Stimulated activated CD8-positive, alpha-beta memory T cell treated with anti-CD3 and anti-CD28 coated beads, Interleukin-15, amount 100 ng/mL, for 24 hours (primary cell): ENCODE measurements at places on chromosomes 7 and 10.

DNA sequence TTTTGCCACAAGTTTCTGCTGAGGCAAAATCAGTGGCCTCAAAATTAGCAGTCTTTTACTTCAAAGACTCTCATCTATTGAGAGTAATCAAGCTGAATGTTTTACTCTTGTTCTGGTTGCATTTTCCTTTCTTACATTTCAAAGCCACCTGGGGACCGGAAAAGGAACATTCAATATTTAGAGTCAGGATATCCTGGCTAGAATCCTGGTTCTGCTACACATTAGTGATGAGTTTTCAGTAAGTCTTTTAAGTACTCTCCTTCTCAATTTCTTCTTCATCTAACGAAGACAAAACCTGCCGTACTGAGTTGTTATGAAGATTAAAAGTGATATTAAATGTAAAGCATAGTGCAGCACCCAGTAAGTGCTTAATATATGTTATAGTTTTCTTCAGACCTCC is 52.5 kb downstream of the LAMB4 start:
- DNase-seq = no peak

GRCh38 chr7:132654150-132654549 is 77.9 kb upstream of the PLXNA4 start:
- DNase-seq = no peak

- DNase-seq = no peak
Measured at GRCh38 chr7:67463983-67464382, 467.4 kb downstream of the TYW1 start.

- no peak for DNase-seq
Measured at GRCh38 chr10:112335111-112335867, 38.6 kb upstream of the ACSL5 start.

DNA sequence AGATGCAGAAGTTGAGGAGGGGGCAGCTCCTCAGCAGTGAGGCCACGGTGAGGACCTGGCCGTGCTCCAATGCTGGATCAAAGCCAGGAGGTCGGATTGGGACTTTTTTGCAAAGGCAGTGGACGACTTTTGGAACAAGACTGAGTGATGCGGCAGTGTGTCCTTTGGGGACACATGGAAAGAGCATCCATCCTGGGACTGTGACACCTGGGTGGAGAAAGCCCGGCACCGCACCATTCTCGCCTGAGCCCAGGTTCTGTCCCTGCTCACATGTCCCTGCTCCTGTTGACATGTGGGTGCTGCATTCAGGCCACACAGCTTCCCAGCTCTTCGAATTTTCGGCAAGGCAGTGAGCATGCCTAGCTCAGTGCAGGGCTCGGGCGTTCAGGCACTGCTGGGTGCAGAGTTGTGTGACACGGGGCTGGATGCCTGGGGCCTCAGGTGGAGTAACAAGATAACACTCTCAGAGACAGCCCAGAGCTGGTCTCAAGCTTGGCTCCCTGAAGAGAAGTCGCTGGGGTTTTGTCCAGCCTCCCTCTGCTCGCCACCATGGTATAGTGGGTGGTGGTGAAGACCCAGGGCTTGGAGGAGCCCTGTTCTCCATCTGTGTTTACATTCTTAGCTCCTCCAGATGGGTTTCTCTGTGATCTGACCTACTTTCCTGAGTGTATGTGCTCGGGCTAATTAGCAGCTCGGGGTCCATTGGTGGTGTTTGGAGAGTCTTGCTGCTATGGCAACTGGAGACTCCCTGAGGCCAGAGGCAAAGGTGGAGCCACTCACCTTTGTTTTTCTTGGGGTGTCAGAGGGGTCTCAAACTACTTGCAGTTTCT is 111.7 kb upstream of the BTBD16 start:
- no peak for DNase-seq

DNA sequence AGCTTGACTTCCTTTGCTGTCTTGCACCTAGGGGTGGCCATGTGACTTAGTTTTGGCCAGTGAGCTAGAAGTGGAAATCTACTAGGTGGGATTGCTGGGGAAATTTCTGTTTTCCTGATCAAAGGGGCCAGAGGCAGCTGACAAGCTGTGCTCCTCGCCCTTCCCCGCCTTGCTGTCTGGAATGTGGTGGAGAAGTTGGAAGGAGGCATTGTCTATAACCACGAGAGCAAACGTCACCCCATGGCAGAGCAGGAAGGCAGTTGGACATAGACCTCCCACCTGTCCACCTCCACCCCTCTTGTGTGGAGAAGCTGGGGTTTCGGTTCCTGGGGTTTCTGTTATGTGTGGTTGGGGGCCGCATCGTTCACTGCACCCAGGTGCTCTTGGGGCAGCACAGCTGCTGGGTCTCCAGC is 7.3 kb downstream of the SFRP5 start:
- DNase-seq = no peak

GRCh38 chr10:133142523-133143199 is 17.4 kb upstream of the KNDC1 start:
- DNase-seq = no peak

DNA sequence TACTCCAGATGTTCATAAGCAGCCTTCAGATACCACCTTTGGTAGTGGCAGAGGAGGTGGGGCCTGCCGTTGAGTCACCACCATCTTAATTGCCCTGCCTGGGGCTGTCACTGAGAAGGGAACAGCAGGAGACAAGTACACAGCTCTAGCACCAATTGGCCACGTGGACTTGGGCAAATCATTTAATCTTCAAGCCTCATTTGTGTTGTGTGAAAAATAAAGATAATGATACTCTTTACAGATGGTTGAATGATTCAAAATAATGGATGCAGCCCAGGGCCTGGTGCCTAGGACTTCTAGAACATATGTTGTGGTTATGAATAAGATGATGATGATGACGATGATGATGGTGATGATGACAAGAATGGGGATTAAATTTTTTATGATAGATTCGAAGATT is 111.9 kb upstream of the ADAM12 start:
- DNase-seq = no peak

- DNase-seq = no peak
Measured at GRCh38 chr7:158372400-158373342, 215.0 kb downstream of the PTPRN2 start.

- DNase-seq = no peak
Measured at GRCh38 chr7:157211690-157212089, 73.0 kb downstream of the UBE3C start.

DNA sequence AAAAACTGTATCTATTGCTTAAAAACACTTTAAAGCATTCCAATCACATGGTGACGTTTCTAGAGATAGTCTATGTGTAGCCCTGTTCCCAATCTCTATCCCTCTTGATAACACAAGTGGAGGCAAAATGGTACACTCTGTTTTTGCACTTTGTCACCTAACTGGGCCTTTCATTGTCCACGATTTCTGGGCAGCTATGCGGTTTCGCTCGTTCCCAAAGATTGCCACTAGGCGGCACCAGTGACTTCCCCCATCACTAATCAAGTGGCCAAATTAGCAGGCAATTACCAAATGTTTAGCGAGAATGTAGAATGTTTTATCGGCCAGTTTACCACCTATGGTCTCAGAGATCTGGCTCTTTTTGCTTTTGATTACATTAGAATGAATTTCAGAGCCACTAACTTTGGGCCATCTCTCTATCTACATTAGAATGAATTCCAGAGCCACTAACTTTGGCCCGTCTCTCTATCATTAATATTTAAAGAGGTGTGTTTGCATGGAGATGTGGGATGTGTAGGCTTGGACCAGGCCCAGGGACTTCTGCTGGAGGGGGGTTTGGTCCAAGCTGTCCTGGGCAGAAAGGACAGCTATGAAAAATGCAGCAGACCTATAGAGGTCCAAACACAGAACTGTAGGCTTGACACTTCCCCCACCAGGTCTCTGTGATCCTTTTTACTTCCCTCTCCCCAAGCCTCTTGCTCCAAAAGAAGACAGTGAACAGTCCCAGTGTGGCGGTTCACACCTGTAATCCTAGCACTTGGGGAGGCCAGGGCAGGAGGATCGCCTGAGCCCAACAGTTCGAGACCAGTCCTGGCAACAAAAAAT is 90.1 kb downstream of the EPC1 start:
- peak; percentile 28 for DNase-seq

DNA sequence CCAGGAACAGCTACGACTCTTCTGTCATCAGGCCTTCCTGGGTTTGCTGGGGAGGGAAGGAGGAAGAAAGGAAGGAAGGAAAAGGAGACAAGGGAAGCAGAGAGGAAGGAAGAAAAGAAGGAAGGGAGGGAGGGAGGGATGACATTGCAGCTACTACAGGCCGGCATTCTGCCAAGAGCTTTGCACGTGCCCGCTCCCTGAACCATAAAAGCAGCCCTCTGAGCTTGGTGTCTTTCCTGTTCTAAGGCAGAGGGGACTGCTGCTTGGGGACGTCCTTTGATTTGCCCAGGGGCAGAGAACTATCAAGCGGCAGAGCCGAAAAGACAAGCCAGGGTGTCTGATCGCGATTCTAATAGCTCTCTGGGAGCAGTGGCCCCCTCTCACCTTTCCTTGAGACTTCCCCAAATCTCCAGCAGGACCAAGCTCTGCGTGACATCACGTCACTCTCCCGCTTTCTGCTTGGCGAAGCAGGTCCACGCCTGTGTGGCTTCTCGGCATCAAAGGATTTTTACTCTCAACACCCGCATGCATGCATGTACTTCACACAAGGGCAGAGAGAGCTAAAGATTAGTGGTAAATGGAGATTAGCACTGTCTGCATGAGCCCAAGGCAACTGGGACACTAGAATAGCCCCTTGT is 167.8 kb upstream of the AUTS2 start:
- no peak for DNase-seq

DNA sequence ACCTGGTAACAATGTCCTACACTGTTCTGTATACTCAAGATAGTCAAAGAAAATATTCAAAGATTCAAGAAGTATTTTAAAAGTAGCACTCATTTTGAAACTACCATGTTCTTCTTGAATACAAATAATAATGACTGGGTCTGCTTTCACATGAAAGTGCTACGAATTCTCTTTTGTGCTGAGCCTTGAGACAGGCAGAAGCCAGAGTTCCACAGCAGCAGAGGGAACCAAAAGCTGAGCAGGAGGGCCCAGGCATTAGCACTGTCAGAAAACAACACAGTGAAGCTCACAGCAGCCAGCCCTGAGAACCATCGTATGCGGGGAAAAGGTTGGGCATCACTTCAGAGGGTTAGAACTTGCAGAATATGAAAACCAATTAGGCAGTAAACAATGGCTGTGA is 38.9 kb downstream of the ANKMY2 start:
- DNase-seq = no peak

DNA sequence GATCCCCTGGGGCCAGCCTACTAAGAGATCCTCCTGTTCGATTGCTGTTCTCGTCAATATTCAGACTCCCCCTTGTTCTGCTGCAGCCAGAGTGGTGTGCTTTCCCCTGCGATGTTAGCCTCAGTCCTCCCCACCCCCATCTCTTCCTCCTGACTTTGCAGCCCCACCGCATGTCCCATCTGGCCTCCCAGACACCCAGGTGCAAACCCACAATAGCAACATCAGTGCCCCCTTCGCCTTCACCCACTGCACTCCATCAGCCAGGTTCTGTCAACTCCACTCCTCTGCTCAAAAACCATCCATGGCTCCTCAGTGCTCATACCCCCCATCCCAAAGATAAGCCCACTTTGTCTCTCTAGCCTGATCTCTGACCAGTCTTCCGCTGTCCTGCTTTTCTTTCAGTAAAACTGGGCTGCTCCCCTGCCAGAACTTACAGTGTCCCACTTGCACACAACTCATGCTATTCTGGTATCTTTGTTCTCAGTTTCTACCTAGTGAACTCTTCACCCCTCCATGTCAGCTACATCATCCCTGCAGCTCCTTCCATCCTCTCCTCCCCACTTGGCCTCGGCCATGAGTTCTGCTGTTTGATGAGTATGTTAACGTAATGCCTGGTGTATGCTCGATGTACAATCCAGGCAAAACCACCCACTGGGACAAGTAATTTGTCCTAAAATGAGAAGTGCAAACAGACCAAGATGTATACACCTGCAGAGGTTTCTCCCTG is 26.6 kb downstream of the COL13A1 start:
- no peak for DNase-seq

- no peak for DNase-seq
Measured at GRCh38 chr7:44368455-44368854, 43.1 kb upstream of the CAMK2B start.

- no peak for DNase-seq
Measured at GRCh38 chr7:28096713-28097112, 83.9 kb downstream of the JAZF1 start.
